ENCODE measurements at places on chromosomes 13 and 19.

DNA sequence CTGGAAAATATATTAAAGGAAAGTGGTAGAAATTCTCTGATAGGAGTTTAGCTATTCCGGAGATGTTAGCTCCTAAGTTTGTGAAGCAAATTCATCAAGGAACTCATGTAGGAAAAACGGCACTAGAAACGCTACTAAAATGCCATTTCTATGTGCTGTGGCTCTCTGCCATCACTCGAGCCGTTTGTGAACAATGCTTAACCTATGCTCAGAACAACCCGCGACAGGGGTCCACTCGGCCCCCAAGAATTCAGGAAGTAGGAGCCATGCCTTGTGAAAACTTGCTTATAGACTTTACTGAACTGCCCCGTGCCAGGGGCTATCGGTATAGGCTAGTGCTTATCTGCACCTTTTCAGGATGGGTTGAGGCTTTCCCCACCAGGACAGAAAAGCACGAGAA lies 14.2 kb upstream of the SLC15A1 start:
- DNase-seq = no peak

GRCh38 chr13:70623239-70623638 lies 515.0 kb upstream of the KLHL1 start:
- DNase-seq = peak; percentile 3

- DNase-seq = no peak
Observed at GRCh38 chr13:31764556-31764955, 25.2 kb downstream of the RXFP2 start.

GRCh38 chr19:50383001-50383851 lies 921 bp upstream of the POLD1 start:
- peak; percentile 24 for DNase-seq

GRCh38 chr19:18475004-18475453 lies 37.1 kb upstream of the ISYNA1 start:
- DNase-seq = no peak

DNA sequence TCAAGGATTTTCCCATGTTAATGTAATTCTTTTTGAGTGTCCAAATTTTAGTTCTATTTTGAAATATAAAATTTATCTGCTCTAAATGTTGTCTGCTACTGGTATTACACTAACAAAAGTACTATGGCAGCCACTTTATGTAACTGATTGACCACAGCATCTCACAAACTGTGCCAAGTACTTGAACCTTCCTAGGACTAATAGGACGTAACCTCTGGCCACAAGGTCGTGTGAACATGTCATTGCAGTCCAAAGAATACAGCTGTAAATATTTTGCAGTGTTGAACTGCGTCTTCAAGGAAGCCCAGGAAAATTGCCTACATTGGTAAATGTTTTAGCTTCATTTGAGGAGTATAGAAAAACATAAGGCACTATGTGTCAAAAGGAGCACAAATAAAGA lies 1.9 kb downstream of the KCTD4 start:
- no peak for DNase-seq

DNA sequence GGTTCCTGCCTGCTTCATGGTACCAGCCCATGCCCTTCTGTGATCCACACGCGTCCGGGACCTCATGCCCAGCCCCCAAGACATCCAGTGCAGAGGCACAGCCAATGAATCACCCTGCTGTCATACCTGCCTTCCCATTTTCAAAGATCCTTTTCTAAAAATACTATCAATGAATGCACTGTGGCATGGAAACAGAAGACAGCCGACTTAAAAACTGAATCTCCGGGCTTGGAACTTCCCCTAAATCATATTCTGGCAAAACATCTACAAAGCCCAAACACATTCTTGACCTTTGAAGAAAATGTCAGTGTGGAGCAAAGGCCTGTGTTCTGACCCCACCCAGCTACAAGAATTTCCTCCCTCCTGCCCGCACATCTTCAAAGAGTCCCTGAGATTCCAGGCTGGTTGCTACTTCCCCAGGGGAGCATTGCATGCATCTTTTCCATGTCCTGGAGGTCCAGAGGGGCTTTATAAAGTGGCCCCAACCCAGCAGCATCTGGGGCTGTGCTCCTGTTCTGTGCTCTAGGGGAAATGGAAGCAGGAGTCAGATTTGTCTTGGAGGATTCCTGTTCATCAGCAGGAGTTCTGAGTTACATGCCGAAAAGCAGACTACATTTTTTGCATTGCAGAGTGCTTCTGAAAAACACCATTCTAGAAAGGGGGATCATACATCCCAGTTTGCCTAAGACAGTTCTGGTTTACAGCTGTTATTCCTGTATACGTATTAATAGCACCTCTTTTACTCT lies 135.2 kb downstream of the USP12 start:
- peak; percentile 60 for DNase-seq

DNA sequence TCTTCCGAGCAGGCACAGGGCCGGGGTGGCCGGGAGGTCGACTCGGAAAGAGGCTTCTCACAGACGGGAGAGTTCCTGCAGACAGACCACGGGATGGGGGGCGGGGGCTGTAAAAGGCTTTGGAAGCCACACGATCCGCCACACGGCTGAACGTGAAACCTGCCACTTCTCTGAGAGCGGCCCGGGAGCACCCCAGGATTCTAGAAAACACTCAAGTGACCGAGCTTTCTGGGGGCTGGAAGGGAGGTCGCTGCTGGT lies 15.6 kb upstream of the SLC39A3 start:
- DNase-seq = no peak

GRCh38 chr19:20307127-20307526 lies 140.1 kb downstream of the ZNF486 start:
- no peak for DNase-seq

- no peak for DNase-seq
Observed at GRCh38 chr13:90238413-90238812, 1109.1 kb upstream of the MIR17HG start.

- DNase-seq = no peak
Observed at GRCh38 chr13:50783717-50784290, 59.7 kb downstream of the DLEU7 start.

DNA sequence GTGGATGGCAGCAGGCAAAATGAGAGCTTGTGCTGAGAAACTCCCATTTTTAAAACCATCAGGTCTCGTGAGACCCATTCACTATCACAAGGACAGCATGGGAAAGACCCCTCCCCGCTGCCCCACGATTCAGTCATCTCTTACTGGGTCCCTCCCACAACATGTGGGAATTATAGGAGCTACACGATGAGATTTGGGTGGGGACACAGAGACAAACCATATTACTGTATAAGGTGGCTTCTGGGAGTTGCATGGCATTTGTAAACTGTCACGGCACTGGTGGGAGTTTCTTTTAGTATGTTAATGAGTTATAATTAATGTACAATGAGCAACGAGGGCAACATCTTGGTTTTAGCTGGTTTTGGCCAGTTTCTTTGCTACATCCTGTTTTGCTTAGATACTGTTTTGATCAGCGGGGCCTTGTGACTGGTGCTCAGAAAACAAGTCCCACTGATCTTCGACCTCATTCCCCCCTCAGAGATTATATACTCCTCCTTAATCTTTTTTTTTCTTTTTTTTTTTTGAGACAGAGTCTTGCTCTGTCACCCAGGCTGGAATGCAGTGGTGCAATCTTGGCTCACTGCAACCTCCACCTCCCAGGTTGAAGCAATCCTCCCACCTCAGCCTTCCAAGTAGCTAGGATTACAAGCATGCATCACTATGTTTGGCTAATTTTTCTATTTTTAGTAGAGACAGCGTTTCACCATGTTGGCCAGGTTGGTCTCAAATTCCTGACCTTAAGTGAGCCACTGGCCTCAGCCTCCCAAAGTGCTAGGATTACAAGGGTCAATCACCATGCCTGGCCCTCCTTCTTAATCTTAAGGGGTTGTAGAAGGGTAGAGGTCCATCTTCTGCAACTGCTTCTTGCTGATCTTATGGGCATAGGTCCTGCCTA lies 21.3 kb upstream of the ZNF599 start:
- no peak for DNase-seq

DNA sequence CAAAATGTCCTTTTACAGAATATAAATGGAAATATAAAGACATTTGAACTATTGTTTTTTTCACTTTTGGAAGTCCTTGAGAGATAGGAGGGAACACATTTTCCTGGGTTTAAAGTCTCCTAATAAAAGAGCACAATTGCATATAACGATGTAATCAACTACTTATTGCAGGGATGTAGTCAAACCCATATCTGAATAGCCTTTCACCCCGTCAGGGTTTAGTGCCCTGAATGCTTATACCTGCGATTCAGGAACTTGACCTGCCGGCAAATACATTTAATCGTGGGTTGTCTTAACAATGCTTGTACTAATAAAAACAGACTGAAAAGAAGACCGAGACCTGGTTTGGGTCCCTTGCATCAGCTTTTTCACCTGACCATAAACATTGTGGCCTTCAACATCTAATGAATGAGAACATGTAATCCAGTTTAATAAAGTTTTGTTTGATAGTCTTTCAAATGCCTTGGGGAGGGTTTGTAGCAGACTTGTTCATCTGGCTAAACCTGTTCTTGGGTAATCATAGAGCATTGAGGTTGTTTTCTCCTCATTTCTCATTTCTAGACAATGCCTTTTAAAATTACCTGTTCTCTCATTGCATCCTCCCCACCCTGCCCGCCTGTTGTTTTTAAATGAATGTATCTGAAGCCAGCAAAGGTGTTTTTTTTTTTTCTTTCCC lies 7.0 kb downstream of the KLF5 start:
- DNase-seq = no peak

DNA sequence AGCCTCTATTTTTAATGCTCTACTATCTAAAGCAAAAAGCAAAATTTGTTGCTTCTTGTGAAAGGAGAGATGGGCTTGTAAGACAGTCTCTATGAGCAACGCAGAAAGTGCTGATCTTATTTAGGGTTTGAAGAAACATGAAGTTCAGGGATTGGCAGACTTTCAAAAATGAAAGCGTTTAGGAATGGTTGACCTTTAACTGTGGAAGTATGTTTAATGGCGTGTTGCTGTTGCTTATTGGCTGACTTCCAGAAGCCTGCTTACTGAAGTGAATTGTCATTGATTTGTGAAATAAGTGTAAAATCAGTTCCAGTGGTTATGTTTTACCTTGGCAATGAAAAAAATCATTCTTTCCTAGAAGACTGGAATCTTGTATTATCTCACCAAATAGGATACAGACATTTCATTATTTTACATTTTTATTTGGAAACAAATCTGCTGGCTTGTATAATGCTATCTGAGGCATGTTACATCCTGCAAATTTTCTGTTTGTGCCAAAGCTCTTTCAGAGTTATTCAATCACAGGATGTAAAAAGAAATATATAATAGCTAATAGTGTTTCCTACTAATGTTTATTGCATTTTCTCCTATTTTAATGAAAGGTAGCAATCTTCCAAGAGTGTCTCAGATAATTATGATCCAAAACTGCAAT lies 221.3 kb upstream of the SLITRK6 start:
- DNase-seq = peak; percentile 52

- DNase-seq = no peak
Observed at GRCh38 chr19:47123406-47123805, 7.2 kb upstream of the SAE1 start.

GRCh38 chr19:8319807-8320520 lies 1.2 kb downstream of the NDUFA7 start:
- DNase-seq = no peak

GRCh38 chr19:42400404-42400803 lies 10.3 kb upstream of the CNFN start:
- no peak for DNase-seq

DNA sequence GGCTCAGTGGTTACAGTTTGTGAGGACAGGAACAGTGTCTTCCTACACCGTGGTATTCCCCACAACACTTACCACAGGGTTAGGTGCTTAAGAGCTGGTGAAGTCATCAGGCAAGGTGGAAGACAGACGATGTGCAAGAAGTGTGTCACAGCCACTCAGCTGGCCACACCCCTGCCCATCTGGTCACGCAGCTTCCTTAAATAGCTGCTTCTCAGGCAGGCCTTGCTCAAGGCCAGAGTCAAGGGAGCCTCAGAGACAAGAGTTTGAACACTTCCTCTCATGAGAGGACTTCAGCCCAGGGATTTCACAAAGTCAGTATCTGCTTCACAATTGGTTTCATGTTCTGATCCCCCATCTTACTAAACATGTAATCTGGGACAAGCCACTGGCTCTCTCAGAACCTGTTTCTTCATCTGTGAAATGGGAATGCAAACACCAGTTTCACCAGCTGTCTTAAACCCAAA lies 80.3 kb upstream of the FRY start:
- DNase-seq = peak; percentile 22

DNA sequence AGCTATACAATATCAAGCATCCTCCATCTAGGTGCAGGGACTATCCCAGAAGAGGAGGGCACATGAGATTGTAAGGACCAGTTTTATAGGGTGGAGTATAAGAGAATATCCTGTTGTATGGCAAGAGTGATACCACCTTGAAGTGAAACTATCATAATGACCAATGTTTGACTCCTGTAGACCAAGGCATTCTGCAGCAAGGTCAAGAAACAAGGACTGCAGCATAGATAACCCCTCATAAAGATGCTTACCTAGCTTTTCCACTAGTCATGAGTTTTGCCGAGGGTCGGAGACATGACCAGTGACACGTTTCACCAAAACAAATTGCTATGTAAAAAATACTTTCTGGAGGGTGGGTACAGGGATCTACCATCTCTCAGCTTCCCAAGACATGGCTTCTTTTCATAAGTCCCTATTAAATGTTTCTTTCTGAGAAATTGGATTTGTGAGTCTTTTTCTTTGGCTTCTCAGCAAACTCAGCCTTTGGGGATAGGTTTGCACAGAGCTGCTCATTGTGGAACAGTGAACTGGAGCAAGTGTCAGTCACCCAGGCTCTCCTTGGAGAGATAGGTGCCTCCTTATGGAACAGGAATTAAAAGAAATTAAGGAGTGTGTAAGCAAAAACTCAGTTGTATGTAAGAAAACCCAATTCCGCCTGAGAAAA lies 28.2 kb upstream of the CYSLTR2 start:
- DNase-seq = no peak

GRCh38 chr19:42553292-42554045 lies 25.2 kb upstream of the CEACAM1 start:
- peak; percentile 43 for DNase-seq

DNA sequence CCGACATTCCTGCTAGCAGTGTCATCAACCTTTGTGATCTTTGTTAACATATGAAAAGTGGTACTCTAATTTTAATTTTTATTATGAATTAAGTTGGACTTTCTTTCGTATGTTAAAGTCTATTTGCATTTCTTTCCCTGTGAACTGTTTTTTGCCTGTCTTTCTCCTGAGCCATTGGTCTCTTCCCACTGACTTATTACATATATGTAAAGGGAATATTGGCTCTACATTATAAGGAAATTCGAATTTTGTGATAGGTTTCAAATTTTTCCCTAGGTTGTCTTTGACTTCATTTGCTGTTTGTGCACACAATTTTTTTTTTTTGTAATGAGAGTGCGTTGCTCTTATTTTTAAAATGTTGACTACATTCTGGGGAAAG lies 442 bp upstream of the CDC16 start:
- DNase-seq = no peak

DNA sequence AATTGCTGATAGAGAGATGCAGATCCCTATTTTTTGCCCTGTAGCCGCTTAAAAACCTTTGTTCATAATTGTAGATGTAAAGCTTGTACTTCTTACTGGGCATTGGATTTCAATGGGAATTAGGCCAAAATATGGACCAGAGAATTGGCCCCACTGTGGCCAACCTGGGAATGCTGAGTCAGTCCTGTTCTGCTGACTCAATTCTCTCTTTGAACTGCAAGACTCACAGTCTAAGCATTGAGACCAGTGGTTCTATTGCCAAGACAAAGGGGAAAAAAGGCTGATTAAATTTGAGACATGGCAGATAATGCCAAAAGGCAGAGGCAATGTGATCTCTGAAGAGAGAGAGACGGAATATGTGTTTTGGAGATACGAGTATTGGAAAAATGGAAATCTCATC lies 72.5 kb upstream of the UBL3 start:
- DNase-seq = peak; percentile 82

Measured in fibroblast of skin of right biceps (primary cell).